ENCODE measurements at places on chromosomes 5 and 9. TPM values are rescaled to one million over a fixed set of nuclear protein-coding genes. Genes with fewer than 3 reads are reported as not detected.

DNA sequence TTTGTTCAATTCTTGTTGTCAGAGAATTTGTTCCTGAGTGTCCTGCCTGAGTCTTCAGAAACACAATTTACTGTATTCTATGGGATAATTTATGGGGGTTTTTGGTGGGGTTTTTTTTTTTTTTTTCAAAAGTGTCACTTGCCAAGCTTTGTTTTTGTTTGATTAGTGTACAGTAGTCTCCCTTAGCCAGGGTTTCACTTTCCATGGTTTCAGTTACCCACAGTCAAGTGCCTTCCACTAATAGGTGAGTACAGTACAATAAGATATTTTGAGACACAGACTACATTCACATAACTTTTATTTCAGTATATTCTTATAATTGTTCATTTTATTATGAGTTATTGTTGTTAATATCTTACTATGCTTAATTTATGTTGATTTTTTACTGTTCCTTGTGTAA lies 25.0 kb upstream of the AUH start:
- DNase-seq, result no peak
- no peaks in the 10 kb centered on the region for H3K36me3 ChIP-seq
- no peak overlapping the region for H3K4me3 ChIP-seq

GRCh38 chr5:154765396-154765925 lies 10.3 kb downstream of the LARP1 start:
- H3K27me3 ChIP-seq, result no peaks in the 10 kb centered on the region
- H3K36me3 ChIP-seq, result no peaks in the 10 kb centered on the region
- no peak overlapping the region for H3K27ac ChIP-seq
- H3K4me1 ChIP-seq, result peaks cover 80% of the 10 kb centered on the region
- H3K4me3 ChIP-seq, result no peak overlapping the region
- DNase-seq, result no peak

DNA sequence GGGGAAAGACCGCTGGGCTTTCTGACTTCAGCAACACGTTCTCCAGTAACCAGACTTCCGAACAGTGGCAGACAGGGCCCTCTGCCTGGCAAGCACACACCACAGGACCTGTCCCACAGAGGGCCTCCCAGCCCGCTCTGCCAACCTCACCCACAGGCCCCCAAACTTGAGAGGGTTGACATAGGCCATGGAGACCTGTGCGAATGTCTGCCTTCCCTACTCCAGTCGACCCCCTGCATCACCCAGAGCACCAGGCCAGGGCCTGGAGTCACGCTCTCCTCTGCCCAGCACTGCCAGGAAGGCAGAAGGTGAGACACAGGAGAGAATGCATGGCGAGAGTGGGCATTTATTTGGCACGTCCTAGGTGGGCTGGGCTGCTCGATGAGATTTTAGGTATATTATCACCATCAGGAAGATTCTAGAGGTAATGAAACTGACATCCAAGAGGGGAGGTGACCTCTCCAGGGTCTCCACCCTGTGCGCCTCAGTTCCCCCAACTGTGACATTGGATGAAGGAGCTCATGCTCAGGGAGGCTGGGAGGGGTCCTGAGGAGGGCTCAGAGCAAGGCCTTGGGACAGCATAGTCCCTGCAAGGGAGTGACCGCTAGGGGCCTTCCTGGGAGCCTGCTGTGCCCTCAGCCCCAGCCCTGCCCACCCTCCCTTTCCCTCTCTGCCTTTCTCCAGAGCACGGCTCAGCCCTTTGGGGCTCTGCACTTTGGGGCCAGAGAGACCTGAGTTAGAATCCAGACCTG lies 54.9 kb downstream of the DUSP1 start:
- H3K27me3 ChIP-seq, result no peaks in the 10 kb centered on the region
- no peaks in the 10 kb centered on the region for H3K36me3 ChIP-seq
- no peak for DNase-seq
- peaks cover 51% of the 10 kb centered on the region for H3K4me1 ChIP-seq

GPX8 gene
- 9.5 TPM for total RNA-seq

PCDHA11 gene
- total RNA-seq, result 0.38 TPM

DNA sequence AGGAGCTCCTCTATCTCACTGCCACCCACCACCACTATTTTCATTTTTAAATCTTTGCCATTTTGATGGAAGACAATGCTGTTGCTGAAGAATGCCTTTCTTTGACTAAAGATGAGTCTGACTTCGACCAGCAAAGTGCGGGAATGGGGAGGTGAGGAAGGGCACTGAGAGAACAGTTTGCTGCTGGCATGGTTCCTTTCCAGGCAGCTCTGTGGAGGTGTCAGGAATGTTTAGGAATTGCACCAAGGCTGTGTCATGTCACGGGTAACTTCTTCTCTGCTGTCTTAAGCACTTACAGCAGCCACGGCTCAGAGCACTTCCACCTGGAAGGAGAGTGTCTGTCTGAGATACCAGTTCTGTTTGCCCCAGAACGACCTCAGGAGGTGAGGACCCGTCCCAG lies 41.4 kb upstream of the SHB start:
- H3K27me3 ChIP-seq, result no peaks in the 10 kb centered on the region
- no peak overlapping the region for H3K4me3 ChIP-seq
- DNase-seq, result no peak
- H3K27ac ChIP-seq, result no peak overlapping the region
- no peaks in the 10 kb centered on the region for H3K4me1 ChIP-seq
- no peaks in the 10 kb centered on the region for H3K36me3 ChIP-seq

- no peak overlapping the region for H3K4me3 ChIP-seq
- DNase-seq, result no peak
- H3K27ac ChIP-seq, result no peak overlapping the region
Observed at GRCh38 chr5:55720188-55720703, 8.1 kb upstream of the SLC38A9 start.

DNA sequence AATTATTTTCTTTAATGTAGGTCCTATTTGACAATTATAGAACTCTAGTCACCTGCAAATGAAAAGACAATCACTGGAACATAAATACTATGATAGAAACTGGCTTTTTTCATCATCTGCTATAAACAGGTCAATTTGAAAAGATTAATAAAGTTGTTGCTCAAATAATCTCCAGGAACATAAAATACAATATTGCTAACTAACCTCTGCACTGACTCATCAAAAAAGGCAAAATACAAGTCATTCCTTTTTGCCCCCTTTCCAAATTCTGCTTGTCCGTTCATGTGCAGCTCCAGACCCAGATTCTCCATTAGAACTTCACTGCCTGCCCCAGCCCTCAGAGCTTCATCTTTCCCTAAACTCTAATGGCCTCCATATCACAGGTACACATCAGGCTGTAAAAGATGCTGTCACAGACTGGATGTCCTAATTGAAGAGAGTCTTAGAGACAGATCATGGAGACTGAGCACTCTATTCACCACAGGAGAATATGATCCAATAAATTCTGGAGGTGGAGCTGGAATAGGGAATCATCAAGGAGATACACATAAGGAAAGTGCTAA lies 1.6 kb downstream of the DCTN4 start:
- H3K27ac ChIP-seq, result peak overlapping the region; percentile 93
- peaks cover 27% of the 10 kb centered on the region for H3K4me1 ChIP-seq
- H3K36me3 ChIP-seq, result peaks cover 41% of the 10 kb centered on the region
- H3K27me3 ChIP-seq, result no peaks in the 10 kb centered on the region
- no peak for DNase-seq
- peak overlapping the region; percentile 76 for H3K4me3 ChIP-seq

DNA sequence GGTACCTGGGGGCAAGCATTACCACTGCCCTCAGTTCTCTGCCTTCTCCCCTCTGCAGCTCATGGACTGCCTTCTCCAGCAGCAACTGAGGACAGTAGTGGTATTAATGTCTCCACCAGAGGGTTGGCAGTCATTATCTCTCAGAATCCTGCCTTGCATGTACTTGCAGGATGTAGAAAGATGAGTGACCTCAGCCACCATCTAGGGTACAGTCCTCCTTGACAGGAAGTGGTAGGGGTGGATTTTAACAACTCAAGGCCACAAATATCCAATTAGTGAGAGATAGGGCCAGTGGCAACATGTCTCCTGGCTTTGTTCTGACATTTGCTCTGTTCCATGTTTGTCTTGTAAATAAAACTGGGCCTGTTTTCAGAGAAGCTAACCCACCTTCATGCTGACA lies 47.2 kb downstream of the F2R start:
- no peak overlapping the region for H3K27ac ChIP-seq
- H3K36me3 ChIP-seq, result no peaks in the 10 kb centered on the region
- no peaks in the 10 kb centered on the region for H3K27me3 ChIP-seq
- no peak overlapping the region for H3K4me3 ChIP-seq
- no peak for DNase-seq

PRSS3 gene
- not detected for total RNA-seq

COL5A1 gene
- total RNA-seq, result 37.8 TPM

GRCh38 chr9:93911801-93912554 lies 43.2 kb downstream of the BARX1 start:
- H3K4me1 ChIP-seq, result no peaks in the 10 kb centered on the region
- peaks cover 26% of the 10 kb centered on the region for H3K27me3 ChIP-seq
- no peak overlapping the region for H3K4me3 ChIP-seq

- no peaks in the 10 kb centered on the region for H3K4me1 ChIP-seq
- H3K27me3 ChIP-seq, result no peaks in the 10 kb centered on the region
- H3K4me3 ChIP-seq, result no peak overlapping the region
- no peaks in the 10 kb centered on the region for H3K36me3 ChIP-seq
- H3K27ac ChIP-seq, result no peak overlapping the region
Observed at GRCh38 chr5:56369361-56369811, 136.3 kb upstream of the ANKRD55 start.

- H3K27ac ChIP-seq, result no peak within 1 kb of the TSS
- peaks cover 81% of the 10 kb centered on the region for H3K27me3 ChIP-seq
Observed at GRCh38 chr5:176629853-176630680, at the start of the genes EIF4E1B and SNCB. EIF4E1B (plus strand) TSS chr5:176630675; CDS start chr5:176642788, 12,113 bp downstream. SNCB (minus strand) TSS chr5:176630534; CDS start chr5:176629654, 880 bp downstream.

DNA sequence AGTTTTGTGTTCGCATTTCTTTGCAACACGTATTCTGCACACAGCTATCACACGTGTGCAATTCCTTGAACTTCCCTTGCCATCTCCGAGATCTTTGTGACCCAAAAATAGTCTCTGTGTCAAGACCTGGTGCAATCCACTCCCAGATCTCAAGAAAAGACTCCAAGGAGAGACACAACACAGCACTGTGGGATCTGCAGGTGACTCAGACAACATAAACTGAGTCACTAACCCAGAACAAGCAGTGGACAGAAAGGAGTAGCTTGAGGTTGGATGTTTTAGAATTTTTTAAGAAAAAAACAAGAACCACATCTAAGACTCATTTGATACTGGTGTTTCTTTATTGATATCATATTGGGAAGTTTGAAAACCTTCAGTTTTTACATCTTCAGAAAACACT lies 396.9 kb downstream of the AGTPBP1 start:
- no peak overlapping the region for H3K27ac ChIP-seq
- H3K4me1 ChIP-seq, result no peaks in the 10 kb centered on the region
- no peak for DNase-seq
- no peaks in the 10 kb centered on the region for H3K27me3 ChIP-seq
- H3K36me3 ChIP-seq, result no peaks in the 10 kb centered on the region

C9orf50 gene
- total RNA-seq, result not detected

GRCh38 chr5:169628892-169629291 lies 8.2 kb upstream of the DOCK2 start:
- no peaks in the 10 kb centered on the region for H3K36me3 ChIP-seq
- H3K27ac ChIP-seq, result no peak overlapping the region
- H3K4me1 ChIP-seq, result no peaks in the 10 kb centered on the region

DNA sequence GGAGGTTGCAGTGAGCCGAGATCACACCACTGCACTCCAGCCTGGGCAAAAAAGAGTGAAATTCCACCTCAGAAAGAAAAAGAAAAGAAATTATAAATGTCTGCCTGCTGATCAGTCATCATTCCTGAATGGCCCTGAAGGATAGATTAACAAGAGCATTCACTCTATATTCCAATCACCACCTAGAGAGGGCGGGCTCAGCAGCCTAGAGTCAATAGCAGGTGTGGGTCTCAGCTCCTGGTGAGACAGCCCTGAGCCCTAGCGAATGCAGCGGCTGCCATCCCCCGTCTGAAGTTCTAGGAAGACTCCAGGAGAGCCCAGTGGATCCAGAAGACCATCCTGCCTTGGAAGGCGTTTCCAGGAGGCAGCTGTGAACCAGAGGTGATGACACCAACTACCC lies 12.0 kb downstream of the FBP1 start:
- DNase-seq, result no peak
- no peaks in the 10 kb centered on the region for H3K36me3 ChIP-seq
- H3K27me3 ChIP-seq, result no peaks in the 10 kb centered on the region
- H3K4me3 ChIP-seq, result no peak overlapping the region
- H3K4me1 ChIP-seq, result peaks cover 25% of the 10 kb centered on the region

DNA sequence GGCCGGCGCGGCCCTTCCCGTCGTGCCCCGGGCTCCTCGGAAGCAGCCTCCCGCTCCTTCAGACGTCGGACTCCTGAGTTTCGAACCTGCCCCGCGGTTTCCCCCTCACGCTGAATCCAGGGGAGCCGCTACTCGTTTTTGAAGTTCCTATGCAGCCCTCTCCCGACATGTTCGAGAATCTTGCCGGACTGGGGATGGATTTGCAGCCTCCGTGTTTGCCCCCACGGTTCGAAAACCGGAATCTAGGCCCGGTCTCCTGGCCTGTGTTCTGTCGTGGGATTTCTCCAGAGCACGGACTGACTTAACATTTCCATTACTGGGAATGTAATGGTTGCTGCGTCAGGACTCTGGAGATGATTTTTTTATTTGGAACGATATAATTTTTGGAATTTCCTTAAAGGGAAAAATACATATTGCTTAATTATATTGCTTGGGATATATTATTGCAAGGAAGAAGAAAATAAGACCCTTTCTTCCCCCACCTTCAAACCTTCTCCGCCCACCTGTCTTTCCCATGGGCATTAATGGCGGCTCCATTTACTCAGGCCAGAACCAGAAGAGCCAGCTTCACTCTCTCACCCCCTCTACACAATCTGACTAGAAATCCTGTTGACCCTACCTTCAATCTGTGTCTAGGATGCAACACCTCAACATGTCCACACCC lies 8.5 kb upstream of the MGAT1 start:
- peak overlapping the region; percentile 97 for H3K27ac ChIP-seq
- no peak for DNase-seq
- H3K4me1 ChIP-seq, result peaks cover 47% of the 10 kb centered on the region
- H3K4me3 ChIP-seq, result peak overlapping the region; percentile 64

GMCL2 gene
- total RNA-seq, result not detected

PRELID2 gene
- 9.2 TPM for total RNA-seq

DNA sequence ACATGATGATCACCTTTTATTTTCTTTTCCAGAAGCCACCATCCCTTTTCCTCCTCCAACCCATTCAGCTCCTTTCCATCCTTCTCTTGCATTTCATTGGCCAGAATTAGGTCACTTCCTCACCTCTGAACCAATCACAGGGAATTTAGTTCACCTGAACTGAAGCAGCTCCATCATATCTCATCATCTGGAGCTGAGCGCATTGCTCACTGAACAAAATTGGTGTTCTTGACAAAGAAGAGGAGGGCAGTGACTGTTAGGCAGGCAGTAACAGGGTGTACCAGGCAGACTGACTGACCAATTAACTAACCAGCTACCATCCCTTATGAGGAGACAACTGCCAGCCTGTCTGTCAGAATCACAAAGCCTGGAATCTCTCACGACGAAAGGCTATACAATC lies 1.8 kb upstream of the ZNF354A start:
- H3K4me1 ChIP-seq, result peaks cover 4% of the 10 kb centered on the region
- no peaks in the 10 kb centered on the region for H3K27me3 ChIP-seq
- H3K4me3 ChIP-seq, result no peak overlapping the region
